ENCODE measurements at places on chromosomes 4 and X.

GRCh38 chr4:72577211-72577610 lies 8.2 kb upstream of the ADAMTS3 start:
- no peak for DNase-seq

DNA sequence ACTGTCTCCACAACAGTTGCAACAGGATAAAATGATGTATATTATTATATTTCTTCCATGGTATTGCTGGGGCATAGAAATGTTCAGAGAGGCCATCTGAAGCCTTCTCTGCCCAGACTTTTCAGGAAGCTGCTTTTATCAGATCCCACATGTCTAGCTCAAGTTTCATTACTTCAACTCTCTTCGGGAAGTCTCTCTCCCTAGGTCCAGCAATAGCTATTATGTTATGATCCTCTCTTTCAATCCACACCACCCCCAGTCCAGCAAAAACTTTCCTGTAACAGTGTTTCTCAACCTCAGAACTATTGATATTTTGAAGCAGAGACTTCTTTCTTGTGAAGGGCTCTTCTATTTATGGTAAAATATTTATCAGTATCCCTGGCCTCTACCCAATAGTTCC lies 44.9 kb downstream of the CXCL1 start:
- DNase-seq: no peak

GRCh38 chr4:2696423-2696822 lies 59.7 kb downstream of the TNIP2 start:
- no peak for DNase-seq

GRCh38 chr4:123398853-123399626 lies 2.4 kb downstream of the SPRY1 start:
- DNase-seq: no peak

GRCh38 chr4:20570981-20571715 lies 129.1 kb upstream of the PACRGL start:
- DNase-seq: no peak

DNA sequence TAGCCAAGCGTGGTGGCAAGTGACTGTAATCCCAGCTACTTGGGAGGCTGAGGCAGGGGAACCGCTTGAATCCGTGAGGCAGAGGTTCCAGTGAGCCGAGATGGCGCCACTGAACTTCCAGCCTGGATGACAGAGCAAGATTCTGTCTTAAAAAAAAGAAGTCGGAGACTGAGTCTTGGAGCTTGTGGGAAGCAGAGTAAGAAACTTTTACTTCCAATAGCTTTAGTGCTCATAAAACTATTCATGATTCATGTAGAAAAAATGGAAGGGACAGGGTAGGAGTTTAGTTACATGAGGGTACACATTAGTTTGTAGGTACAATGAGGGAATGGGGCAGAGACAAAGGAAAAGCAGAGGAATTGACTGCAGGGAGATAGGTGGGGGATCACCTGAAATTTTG lies 19.3 kb downstream of the RAP2C start:
- DNase-seq: no peak

GRCh38 chr4:37653601-37654000 lies 32.6 kb downstream of the RELL1 start:
- DNase-seq: no peak

DNA sequence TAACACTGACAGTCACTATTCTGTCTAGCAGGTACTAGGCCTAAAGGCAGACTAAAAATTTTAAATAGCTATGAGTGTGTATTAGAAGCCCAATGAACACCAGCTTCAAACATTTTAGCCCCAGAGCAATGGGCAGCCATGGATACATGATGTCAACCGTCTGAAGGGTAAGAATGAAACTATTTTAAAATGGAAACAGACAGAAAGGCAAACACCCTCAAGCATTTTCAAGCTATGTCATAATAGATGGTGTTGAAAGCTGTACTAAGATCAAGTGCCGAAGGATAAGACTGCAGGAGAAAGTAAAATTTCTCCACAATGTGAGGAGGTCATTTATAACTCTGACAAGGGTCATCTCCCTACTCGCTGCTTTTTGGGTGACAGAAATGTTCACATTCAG lies 225.0 kb downstream of the COL25A1 start:
- DNase-seq: no peak

- DNase-seq: no peak
Observed at GRCh38 chr4:70873216-70873615, 29.0 kb upstream of the MOB1B start.

- no peak for DNase-seq
Observed at GRCh38 chrX:49106930-49107329, 16.6 kb downstream of the GPKOW start.

DNA sequence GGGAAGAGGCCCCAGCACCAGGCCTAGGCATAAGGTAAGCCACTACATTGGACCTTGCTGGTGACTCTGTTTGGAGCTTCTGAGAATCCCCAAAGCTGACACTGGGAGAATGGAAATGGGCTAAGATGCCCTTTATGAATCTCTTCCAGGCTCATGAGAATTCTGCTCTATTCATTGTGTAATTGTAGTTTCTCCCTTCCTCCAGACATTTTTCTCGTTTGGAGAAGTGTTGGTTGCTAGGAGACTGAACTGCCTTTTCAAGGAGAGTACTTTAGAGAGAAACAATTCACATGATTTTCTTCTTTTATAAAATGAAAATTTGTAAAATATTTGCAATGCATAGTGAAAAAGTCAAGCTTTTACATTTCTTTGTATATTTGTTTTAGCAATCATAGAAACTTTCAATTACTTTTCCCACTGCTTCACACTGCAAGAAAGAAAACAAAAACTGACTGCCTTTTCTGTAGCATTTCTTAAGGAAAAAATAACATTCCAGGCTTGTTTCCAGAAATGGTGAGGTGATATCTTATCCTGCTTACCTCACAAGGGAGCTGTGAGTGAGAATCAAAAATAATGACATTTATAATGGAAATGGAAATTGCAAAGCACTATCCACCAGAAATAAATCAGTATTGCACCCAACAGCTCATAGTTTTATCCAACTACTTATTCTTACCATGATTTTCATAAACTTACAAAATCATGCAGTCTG lies 24.9 kb upstream of the DCHS2 start:
- DNase-seq: no peak

GRCh38 chr4:183638436-183638835 lies 20.5 kb downstream of the RWDD4 start:
- DNase-seq: no peak

DNA sequence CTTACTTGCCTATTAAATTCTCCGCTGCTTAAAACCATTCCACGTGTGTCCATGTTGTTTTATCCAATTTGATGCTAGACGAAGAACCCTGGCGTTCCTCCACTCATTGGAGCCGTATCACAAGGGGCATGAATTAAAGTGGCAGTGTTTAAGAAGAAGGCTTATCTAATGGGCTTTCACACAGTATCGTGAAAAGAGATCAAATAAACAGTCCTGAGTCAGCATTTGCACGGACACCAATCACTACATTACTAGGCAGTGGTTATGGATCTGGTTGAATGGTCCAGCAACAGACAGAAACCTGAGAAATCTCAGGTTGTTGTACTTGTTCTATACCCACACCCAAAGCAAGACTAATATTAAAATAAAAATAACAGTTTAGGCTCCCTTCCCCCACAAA lies 671.6 kb downstream of the FAT4 start:
- no peak for DNase-seq

GRCh38 chrX:132207996-132208395 lies 11.3 kb downstream of the RAP2C start:
- no peak for DNase-seq

DNA sequence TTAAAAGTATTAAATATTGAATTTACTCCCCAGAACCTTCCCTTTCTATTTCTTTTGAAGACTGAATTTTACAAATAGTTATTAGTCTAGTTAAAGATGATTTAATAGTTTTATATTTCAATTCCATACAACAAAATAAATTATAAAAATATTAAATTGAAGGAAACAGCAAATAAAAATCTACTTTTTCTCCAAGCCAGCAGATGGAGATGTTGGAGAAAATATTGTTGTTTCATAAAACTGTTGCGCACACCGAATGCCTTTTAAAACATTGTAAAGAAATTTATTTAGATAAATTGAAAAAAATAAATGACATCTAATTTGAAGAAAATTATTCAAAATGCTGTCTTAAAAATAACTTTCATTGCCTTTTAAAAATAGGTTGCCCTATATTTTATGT lies 5.5 kb downstream of the GRIA2 start:
- no peak for DNase-seq

- no peak for DNase-seq
Observed at GRCh38 chrX:122113376-122113775, 1066.0 kb downstream of the GLUD2 start.

DNA sequence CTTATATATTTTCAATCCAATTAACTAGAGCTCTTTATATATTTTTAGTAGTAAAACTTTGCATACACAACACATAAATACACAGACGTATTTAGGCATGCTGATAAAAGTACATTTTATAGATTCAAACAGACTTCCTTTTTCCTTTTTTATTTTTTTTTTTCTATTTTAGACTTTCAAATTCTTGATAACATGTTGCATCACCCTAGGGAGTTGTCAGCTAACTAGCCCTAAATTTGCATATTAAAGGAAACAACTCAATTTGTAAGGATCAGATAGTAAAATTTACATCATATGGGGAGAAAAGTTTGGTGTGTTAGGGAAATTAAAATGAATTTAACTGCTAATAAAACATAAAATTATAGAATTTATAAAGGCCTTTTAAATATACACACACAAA lies 47.4 kb upstream of the APOOL start:
- DNase-seq: no peak

GRCh38 chr4:34486461-34487363 lies 1757.6 kb downstream of the ARAP2 start:
- DNase-seq: no peak

DNA sequence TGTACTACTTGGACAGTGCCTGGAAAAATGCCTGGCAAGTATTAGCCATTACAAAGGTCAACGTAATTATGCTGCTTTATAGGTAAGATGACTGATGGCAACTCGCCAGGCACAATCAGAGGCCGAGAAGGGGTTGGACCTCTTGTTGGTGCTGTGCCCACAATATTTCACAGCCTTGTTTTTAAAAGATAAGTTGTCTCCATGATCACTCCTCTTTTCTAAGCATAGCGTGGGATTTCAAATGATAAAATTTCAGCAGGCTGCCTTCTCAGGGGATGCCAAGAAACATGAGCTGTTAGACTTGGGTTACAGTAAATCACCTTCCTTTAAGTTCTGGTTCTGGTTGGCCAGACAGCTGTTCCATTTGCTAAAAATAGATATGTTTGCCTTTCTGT lies 26.9 kb downstream of the HOPX start:
- no peak for DNase-seq

GRCh38 chr4:174005422-174005821 lies 278.0 kb downstream of the FBXO8 start:
- no peak for DNase-seq

- DNase-seq: no peak
Observed at GRCh38 chr4:26858947-26859401, 1.7 kb upstream of the STIM2 start.

GRCh38 chr4:101853028-101853427 lies 62.5 kb downstream of the BANK1 start:
- no peak for DNase-seq

GRCh38 chrX:151178746-151179145 lies 2.4 kb downstream of the GPR50 start:
- DNase-seq: no peak

- DNase-seq: no peak
Observed at GRCh38 chrX:102846544-102847236, 90.4 kb upstream of the RAB40AL start.

- no peak for DNase-seq
Observed at GRCh38 chrX:136251041-136251991, at the start of gene MAP7D3. MAP7D3 (minus strand) TSS chrX:136251400; CDS start chrX:136251358, 42 bp downstream.

DNA sequence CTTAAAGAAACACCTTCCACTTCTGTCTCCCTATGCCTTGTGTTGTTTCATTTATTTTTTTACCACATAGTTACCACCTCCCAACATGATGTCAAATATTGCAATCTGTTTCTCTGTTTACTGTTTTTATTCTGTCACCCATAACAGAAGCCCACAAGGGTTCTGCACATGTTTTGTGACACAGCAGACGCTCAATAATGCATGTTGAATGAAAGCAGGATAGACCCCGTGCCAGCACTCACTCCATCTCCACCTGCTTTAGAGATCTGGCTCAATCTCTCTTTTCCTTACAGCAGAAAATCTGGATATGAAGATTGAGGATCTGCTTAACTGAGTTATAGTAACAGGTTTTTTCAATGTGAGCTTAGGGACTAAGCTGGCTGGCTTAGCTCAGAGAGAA lies 116.8 kb upstream of the NUDT10 start:
- DNase-seq: no peak

DNA sequence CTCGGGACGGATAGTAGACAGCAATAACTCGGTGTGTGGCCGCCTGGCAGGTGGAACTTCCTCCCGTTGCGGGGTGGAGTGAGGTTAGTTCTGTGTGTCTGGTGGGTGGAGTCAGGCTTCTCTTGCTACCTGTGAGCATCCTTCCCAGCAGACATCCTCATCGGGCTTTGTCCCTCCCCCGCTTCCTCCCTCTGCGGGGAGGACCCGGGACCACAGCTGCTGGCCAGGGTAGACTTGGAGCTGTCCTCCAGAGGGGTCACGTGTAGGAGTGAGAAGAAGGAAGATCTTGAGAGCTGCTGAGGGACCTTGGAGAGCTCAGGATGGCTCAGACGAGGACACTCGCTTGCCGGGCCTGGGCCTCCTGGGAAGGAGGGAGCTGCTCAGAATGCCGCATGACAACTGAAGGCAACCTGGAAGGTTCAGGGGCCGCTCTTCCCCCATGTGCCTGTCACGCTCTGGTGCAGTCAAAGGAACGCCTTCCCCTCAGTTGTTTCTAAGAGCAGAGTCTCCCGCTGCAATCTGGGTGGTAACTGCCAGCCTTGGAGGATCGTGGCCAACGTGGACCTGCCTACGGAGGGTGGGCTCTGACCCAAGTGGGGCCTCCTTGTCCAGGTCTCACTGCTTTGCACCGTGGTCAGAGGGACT lies 5.7 kb upstream of the MSANTD1 start:
- DNase-seq: no peak

GRCh38 chr4:157885811-157886210 lies 287.0 kb downstream of the GASK1B start:
- DNase-seq: no peak

DNA sequence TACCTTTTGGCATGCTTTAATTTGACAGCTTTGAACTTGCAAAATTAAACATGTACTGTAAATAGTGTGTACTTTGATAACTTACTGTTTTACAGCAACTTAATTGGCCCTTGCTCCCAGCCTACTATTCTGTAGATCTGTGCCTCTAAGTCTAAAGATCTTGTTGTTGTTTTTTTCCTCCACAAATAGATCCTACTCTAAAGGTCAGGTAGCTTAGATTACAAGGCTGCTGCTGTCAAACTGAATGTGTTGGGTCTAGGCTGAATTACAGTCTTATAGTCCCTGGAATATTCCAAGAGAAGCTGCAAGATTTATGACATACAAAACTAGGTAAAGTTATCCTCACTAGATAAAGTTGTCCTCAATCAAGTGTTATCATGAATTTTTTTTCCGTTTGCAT lies 18.7 kb downstream of the DIAPH2 start:
- no peak for DNase-seq

DNA sequence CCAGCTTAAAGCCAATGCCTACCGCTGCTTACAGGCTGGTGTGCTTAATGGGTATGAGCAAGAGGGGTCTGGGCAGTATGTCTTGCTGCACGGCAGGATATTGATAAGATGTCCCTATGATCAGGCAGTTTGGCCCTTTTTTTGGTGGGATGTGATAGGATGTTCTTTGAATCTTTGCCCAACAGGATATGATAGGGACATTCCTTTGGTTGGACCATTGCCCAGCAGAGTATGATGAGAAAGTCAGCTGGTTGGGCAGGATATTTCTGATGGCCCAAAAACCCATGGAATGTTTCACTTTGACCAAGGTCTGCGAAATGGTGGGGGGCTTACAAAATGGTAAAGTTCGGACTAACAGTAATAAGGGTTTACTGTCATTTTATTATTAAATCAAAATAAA lies 1060.6 kb downstream of the STIM2 start:
- DNase-seq: no peak

Measured in vagina (tissue), 2 donors.